AG10803 (cell line): ENCODE measurements at places on chromosomes 13 and 19.

DNA sequence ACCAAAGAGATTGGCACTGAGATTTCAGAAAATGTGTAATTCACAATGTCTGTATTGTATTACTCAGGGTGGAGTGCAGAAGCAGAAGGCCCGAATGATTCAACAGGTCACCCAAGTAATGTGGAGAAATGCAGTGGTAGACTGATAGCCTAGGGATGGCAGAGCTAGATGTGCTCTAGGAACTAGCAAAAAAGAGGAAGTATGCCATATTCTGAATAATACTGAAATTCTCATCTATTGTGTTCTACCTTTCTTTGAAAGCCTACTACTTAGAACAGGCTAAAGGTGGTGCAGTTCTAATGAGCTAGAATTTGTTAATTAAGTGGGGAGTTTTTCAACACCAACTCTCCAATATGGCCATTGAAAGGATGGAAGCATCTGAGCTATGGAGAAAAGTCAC is 1449.8 kb upstream of the MIR17HG start:
- no peak for DNase-seq

DNA sequence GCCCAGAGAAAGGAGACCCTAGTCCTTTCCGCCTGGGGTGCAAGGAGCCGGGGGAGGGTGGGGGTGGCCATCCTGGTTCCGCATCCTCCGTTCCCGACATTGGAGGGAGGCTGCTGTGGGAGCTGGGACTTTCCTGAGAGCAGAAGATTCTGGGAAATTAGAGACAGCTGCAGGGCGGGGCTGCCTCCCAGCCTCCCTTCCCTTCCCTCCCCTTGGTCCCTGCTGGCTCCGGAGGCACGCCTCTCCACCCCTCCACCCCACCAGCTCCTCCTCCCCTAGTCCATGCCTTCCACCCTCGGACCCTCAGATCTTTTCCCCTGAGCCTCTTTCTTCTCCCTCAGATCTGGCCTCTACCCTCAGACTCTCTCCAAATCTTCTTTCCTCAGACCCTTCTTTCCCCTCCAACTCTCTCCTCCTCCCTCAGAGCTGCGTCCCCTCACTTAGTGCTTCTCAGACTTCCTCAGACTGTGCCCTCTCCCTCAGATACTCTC is 3.1 kb upstream of the BCL3 start:
- peak; percentile 81 for DNase-seq

DNA sequence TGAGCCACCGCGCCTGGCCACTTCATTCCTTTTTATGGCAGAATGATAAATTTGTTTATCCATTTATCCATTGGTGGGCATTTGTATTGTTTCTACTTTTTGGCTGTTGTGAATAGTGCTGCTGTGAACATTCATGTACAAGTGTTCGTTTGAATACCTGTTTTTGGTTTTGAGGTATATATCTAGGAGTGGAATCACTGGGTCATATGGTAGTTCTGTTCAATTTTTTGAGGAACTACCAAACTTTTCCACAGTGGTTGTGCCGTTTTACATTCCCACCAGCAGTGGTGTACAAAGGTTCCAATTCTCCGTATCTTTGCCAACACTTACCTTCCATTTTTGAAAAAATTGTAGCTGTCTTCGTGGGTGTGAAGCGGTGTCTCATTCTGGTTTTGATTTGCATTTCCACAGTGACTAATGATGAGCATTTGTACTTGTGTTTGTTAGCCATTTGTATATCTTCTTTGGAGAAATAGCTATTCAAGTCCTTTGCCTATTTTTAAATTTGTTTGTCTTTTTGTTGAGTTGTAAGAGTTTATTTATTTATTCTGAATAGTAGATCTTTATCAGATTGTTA is 55.7 kb downstream of the TM9SF2 start:
- no peak for DNase-seq

GRCh38 chr19:45995715-45996385 is 583 bp downstream of the CCDC61 start:
- no peak for DNase-seq

DNA sequence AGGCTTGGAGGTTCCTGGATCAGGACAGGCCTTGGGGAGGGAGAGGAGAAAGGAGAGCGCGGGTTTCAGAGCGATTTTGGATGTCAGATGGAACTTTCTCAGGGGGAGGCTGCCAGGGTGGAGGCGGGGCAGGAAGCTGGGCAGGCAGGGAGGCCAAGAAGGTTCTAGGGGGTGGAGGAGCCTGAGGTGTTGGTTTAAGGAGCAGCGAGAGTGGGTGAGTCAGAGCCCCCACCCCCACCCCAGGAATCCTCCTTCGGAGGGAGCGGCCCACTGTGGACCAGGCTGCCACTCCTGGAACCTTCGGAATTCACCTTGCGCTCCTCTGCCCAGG is 15.9 kb upstream of the NOP53 start:
- peak; percentile 87 for DNase-seq

- DNase-seq: no peak
Measured at GRCh38 chr13:38421590-38422560, 72.2 kb downstream of the UFM1 start.

DNA sequence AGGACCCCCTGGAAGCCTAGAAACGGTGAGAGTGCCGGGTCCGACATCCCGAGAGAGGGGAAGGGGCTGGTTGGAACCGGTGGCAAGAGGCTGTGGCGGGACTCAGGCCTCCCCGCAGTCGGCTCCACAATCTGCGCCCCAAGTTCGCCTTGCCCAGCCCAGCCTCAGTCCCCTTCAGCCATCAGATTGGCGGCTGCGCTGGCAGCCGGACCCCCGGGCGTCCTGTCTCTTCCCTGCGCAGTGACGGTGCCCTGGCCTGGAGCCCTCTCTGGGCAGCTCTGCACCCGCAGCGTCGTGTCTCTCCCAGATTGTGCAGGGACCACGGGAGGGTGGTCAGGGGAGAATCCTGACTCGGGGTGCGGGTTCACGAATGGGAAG is 315 bp downstream of the ZNF492 start:
- no peak for DNase-seq

- DNase-seq: peak; percentile 67
Measured at GRCh38 chr19:49690656-49691242, at the start of gene CPT1C. Gene CPT1C (plus strand): TSS chr19:49691116. CDS start chr19:49692253, 1,137 bp downstream.

- no peak for DNase-seq
Measured at GRCh38 chr13:97512732-97513131, 78.8 kb downstream of the RAP2A start.

- DNase-seq: no peak
Measured at GRCh38 chr13:45627656-45628055, 12.1 kb upstream of the ERICH6B start.

GRCh38 chr19:38375098-38375493 is 725 bp downstream of the PSMD8 start:
- no peak for DNase-seq

- DNase-seq: no peak
Measured at GRCh38 chr19:17337675-17338432, 501 bp downstream of the GTPBP3 start.

DNA sequence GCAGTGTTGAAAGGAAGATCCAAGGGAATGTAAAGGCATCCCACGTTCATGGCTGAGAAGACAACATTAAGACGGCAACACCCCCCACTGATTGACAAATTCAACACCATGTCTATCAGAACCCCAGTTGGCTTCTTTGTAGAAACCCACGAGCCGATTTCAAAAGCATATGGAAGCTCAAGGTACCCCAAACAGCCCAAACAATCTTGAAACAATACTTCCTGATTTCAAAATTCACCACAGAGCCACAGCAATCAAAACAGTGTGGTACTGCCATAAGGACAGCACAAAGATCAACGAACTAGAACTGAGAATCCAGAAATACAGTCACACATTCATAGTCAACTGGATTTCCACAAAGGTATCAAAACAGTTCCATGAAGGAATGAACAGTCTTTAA is 6.2 kb downstream of the MIER2 start:
- DNase-seq: no peak

DNA sequence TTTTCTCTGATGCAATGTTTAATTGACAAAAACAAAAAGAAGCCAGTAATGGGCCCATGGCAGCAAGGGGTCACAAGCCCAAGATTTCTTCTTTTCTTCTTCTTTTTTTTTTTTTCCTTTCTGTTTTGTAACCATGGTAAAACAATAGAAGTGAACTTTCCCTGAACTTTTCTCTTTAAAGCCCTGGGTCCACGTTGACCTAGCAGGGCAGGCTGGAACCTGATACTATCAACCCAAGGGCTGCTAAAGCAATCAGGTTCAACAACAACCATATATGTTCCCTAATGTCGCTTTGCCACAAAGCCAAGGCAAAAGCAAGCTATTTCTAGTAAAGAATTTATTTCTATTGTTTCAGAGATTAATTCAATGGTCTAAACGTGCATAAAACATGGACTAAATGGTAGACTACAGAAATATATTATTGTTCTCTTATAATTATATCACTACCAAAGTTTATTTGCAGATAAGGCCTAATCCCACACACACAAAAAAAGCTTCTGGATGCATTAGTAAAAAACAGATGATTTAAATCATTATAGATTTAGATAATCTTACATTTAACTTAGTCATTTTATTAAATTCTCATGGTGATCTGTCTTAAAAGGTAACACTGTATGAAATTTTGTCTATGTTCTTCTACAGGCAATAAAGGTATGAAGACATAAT is 153.9 kb downstream of the DACH1 start:
- no peak for DNase-seq

DNA sequence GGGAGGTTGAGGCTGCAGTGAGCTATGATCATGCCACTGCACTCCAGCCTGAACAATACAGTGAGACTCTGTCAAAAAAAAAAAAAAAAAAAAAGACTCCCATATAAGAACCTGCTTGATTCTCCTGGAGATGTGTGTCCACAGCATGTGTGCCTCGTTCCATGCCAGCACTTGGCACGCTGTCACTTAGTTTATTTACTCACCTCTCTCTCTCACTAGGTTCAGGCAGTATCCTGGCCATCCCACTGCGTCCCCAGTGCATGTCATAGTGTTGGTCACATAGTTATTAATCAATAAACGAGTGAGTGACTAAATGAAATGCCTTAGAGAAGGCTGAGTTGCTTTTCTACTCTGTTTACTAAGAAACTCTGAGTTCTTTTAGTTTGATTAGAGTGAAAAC is 79.1 kb upstream of the GPR12 start:
- no peak for DNase-seq

- no peak for DNase-seq
Measured at GRCh38 chr19:35921012-35921411, 12.9 kb upstream of the TYROBP start.

DNA sequence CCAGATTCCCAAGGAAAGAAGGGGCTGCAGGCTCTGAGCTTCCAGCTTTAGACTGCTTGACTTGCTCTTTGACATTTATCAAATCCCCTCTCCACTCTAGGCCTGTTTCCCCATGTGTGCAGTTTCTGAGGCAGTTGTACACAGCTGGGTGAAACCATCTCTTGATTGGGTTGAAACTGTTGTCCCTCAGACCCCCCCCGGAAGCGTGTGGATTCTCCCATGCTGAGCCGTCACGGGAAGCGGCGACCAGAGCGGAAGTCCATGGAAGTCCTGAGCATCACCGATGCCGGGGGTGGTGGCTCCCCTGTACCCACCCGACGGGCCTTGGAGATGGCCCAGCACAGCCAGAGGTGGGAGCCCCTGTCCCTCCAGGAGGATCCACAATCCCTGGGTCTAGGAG is 19.7 kb downstream of the BRSK1 start:
- no peak for DNase-seq

GRCh38 chr19:6530386-6531162 is at the start of gene TNFSF9:
Gene TNFSF9 (plus strand): TSS chr19:6531026. CDS start chr19:6531037, 11 bp downstream.
- peak; percentile 80 for DNase-seq

- no peak for DNase-seq
Measured at GRCh38 chr13:44294876-44295275, 78.7 kb upstream of the SERP2 start.

DNA sequence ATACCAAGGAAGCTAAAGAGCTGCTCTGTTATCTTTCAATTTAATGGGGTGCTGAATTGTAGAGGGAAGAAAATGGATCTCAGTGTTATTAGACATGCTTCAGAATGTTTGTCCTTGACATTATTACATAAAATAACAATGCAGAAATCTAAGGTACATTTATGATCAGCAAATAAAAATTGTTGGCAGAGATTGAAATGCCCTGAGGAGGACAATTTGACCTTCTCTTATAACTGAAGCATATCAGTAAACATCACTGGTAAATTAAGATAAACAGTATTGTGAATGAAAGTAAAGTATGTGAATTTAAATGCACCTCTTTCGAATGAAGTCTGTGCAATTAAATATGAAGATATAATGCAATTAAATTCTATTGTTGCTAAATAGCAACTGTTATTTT is 1362.1 kb upstream of the ATXN8OS start:
- DNase-seq: no peak

DNA sequence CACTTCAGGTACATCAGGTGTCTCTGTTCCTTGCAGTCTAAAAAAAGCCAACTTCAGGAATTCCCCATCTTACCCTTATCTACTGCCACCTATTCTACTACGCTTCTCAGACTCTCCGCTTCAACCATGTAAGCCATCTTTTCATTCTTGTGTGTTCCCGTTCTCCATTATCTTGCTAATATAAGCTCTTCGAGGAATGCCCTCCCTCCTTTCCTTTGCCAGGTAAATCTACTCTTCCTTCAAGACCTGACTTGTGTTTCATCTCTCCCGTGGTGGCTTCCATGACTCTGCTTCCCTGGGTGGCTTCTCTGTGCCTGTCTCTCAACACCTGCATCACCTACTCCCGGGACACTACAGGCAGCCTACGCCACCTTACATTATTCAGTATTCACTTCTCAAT is 42.3 kb upstream of the MEDAG start:
- no peak for DNase-seq

DNA sequence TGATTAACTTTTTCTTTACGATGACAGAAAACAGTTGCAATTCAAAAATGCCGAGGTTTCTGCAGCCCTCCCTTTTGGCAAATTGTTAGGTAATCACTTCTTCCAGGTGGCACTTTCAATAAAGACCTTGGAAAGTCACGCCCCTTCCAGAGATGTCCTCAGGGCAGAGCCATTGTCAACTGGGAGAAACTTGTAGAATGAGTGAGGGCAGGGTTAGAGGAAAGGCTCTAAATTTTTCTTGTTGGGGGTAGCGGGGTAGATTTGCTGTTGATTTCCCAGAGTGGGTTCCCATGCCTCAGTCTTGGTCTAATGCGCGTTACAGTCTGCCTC is 421.1 kb downstream of the FGF9 start:
- DNase-seq: no peak

DNA sequence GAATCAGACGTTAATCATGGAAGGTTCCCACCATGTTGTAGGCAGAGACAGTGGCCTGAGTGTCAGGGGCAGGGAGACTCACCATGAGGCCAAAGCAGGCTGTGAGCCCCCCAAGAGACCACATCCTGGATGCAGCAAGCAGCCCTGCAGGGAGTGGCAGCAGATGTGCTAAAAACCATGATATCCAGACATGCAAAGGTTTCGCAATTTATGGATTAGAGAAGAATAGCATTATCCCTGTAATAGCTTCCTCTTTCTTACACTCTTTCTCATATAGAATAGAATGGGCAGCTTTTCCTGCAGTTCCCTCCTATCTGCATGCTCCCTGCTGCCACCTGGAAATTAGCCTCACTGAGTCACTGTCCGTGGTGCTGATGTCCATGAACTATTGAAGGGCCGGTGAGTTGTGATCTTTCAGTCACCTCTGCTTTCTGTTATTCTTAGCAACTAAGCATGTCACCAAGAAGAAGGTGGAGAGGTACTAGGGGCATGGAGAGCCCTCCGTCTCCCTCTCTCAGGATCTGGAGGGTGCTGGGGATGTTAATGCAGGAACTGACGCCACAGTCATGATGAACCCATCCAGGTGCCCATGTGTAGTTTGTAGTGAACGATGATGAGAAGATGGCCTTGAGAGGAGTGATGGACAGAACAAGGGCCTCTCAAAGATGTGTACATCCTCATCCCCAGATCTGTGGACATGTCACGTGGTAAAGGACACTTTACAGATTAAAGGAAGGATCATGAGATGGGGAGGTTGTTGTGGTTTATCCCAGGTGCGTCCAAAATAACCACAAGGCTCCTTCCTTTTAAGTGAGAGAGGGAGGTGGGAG is 9.9 kb downstream of the CEACAM4 start:
- peak; percentile 1 for DNase-seq
